Fibroblast of mammary gland (primary cell): ENCODE measurements at places on chromosomes 2 and 18.

GRCh38 chr2:3594493-3595281, at the start of gene COLEC11:
TSS of gene COLEC11 (plus strand) at chr2:3595112. CDS start at chr2:3604341, 9,229 bp downstream.
- no peak for DNase-seq

DNA sequence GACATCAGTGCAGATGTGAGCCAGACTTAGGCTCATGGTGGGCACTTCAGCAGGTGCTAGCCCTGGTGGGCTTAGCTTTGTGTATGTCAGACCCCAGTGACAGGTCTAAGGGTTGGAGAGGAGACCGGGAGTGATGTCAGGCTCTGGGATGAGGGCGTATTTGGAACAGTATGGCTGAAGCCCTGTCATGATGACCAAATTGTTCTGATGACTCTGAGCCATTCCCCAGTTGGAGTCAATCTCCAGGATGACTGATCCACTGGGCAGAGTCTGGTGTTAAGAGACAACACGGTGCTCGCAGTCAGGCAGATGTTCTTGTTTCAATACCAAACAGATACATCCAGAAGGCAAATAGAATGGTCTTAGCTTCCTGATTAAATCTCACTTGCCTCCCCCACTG, 241.5 kb downstream of the SOX11 start:
- no peak for DNase-seq

- no peak for DNase-seq
These were observed 34.1 kb upstream of the METAP1D start for GRCh38 chr2:171965661-171966060.

DNA sequence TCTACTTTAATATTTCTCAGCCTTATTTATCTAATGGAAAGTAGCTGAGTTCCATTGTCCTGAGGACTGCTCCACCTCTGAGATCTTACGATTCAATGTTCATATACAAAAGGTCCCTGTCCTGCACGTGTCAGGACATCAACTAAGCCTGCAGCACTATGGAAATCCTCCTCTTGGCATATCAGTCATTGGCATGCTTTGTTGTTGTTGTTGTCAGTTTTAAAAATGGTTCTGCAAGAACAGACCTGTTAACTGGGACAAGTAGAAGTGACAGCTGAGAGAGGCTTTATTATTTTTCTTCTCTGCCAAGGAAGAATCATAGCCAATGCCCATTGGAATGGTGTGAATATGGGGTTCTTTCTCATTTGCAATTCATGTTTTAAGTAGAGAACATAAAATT, 450.1 kb upstream of the PKDCC start:
- DNase-seq, result no peak

DNA sequence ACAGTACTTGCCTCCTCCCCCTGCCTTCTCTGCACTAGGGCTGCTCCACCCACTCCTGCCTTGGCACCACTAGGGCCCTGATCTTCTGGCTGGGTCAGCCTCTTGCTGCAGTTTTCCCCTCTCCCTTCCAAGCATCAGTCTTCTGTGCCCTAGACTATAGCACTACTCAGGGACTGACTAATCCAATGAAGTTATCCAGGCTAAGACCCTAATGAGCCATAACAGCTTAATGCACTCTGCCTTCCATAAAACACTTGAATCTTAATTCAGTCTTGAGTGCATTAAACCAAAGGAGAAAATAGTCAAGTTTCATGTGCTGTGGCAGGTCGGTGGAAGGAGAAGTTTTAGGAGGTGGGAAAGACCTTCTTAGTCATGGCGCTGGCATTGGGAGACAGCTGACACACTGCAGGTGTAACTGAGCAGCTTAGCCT, 95.7 kb downstream of the BIN1 start:
- DNase-seq, result peak; percentile 59

DNA sequence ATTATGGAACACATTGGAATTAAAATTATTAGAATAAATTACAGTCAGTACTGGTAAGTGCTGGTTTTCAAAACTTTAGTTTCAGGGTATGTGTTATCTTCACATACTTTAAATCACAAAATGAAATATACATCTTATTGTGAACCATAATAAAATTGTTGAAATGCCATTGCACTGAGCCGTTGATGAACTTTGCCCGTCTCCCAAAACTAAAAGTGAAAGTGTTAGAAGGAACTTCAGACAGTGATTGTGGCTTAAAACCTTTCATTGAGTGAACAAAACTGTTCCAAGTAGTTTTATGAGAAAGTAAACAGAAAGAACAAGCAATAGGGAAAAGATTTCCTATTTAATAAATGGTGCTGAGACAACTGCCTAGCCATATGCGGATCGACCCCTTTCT, 811.6 kb downstream of the PLCL1 start:
- no peak for DNase-seq

- DNase-seq, result peak; percentile 17
These were observed 27.9 kb upstream of the SPTBN1 start for GRCh38 chr2:54428108-54428831.

DNA sequence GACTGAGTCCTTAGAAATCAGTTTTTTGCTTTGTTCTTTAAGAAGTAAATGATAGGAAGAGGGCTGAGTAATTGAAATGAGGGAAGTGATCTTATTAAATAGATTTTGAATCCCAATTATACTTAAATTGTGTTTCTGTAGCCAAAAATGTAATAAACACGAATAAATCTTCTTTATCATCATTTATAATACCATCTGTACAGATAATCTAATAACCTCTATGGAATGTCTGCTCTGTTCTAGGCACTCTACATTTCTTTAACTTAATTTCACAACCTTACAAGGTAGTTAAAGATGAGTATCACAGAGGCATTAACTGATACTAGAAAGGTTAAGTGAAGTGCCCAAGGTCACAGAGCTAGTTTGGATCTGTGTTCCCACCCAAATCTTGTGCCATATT, 14.3 kb upstream of the SCN2A start:
- DNase-seq, result no peak

DNA sequence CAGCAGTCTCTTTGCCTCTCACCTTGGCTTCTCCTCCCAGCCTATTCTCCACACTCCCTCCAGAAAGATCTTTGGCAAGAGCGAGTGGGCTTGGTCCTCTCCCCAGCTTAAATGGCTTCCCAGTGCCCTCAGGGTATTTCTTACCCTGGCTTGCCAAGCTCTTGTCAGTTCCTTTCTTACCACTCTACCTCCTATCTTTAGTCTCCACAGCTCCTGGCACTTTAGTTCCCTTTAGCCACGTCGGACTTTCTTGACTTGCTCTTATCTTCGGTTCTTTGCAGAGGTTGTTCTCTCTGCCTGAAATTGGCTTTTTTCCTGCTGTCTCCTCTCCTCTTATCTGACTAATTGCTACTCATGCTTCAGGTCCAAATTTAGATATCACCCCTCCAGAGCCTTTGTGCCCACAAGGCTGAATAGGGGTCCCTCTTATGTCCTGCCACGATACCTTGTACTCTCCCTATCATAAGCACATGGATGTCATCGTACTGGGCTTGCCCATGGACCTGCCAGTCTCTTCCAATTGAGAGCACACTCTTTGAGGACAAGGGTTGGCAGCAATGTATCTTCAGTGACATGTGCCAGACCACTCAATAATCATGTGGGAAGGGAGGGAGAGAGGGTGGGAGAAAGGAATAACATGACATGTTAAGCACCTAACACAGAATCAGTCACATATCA, 131.7 kb upstream of the CTAGE1 start:
- no peak for DNase-seq

GRCh38 chr2:200127848-200128247, 172.5 kb downstream of the MAIP1 start:
- DNase-seq, result peak; percentile 59

- no peak for DNase-seq
These were observed 102.2 kb downstream of the ARHGEF33 start for GRCh38 chr2:38991899-38992298.

DNA sequence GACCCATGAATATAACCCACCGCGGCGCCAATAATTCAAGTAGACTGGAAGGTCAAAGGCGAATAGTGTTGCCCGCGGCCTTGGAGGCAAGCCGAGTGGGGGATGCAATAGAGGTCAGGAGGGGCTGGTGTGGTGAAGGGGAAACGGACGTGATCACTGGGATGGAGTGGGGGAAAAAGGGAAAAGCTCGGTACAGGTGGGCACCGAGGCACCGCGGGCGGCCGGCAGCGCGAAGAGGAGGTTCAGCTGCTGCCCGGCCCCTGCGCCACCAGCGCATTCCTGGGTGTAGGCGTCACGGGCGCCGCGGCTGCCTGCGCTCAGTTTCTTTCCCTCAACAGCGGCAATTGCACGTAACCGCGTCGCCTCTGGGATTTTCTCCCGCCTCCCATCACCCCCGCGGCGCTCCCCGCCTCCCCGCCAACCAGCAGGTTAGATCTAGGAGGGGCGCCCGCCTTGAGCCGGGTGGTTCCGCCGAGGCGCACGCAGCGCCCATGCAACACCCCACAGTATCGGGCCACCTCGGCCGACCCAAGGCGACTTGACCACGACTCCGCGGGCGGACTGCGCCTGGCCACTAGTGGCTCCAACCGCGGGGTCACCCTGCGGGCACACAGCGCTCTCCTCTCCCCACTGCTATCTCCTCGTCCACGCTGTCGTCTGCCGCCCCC, 1.5 kb downstream of the RND3 start:
- peak; percentile 78 for DNase-seq

DNA sequence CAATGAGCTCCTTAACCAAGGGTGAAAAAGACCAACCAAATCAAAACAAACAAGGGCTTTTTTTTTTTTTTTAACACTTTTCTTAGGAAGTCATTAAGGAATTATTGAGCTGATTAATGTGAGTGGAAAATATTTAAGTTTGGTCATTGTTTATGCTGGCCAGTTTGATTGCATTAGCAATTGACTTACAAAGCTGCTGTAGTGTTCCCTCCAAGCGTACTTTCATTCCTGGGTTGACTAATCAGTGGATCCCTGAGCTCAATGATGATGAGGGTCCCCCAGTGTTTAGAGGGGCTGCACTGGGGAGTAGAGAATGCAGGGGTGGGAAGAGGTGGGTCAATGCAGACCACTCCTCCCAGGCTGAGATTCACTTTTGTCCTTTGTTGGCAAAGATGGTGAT, 119.3 kb downstream of the PRKCE start:
- peak; percentile 38 for DNase-seq

DNA sequence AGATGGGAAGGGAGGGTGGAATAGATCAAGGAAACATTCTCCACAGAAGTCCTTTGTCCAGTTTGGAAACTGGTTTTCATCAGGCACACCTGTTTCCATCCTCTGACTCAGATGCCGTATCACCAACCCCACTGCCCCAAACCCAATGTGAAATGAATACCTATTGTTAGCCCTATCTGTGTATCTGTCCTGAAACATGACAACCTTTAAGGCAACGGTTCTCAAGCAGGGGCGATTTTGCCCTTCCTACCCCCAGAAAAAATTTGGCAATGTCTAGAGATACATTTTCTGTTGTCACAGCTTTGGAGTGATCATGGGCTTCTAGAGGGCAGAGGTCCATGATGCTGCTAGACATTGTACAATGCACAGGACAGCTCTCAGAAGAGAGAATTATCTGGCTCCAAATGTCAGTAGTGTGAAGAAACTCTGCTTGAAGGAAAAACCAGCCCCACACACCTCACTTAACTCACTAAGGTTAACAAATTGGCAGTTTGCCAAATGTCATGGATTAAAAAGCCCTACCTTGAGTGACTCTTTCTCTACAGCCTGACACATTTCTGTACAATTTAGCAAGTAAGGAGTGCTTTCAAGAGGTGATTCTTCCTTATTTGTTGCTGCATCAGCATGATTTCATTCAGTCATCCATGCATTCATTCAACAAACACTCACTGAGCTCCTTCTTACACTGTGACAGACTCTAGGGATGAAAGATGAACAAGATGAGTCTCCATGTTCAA, 3.4 kb downstream of the SCTR start:
- DNase-seq, result no peak

DNA sequence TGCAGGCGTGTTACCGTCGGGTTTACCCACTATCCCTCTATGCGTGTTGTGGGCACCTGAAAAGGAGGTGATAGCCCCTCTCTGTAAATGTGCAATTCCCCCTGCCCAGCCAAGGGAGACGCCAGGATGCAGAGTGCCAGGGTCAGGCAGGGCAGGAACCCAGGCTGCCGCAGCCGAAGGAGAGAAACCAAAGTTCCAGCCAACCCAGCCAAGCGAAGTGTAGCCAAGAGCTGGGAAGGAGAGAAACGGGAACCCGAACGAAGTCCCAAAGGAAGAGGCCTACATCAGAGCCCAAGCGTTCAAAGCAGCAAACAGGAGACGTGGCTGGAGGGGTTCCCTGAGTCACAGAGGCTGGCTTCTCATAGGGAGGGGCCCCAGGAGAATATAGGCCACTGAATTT, 24.2 kb upstream of the SPR start:
- no peak for DNase-seq

DNA sequence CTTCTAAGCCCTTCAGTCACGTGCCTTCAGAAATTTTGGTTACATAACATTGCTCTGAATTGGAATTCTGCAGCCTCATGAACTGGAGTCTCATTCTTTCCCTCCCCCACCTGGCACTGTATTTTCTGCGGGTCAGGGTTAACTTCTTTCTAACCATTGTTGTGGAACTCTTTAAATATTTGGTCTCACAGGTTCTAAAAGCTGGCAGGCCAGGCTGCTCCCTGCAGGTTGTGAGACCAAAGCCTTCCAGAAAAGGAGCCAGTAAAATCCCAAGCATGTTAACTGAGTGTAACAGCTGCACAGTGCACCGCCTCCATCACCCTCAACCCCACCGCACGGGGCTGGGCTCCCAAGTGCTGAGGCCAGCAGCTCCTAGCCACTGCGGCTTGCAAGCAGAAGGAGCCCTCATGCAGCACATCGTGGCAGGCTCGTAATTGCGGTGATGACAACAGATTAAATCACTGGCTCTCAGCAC, 174.1 kb upstream of the ALPP start:
- peak; percentile 50 for DNase-seq

DNA sequence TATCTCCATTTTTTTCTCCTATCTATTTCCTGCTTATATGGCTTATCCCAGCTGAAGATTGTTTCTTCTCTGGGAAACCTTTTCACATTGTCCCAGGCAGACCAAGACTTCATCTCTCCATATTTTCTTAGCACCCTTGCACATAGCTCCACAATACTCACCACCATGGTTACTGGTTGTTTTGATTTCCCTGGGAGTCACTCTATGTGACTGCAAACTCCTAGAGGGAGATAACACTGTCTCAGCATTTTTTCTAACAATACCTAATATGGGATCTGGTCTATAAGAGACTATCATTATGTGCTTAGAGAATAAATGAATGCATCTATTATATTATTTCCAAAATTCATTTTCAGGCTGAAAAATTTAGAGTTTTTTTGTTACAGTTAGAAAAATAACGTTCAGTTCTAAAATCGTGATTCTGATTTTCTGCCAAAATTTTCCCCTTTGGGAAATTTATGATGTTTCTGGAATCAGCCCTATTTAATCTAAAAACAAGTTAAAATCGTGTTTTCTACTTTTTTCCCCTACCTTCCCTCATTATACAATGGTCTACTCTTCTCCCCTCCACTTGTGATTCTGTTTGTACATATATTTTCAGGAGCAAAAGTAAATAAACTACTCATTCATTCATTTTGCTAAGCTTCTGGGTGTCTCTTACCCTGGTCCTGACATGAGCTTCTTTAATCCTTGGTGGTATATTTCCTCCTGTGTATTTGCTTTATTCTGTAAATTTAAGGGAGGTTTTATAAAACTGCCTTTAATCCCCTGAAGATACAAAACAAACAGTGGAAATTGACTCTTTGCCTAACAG, 95.4 kb downstream of the HNMT start:
- peak; percentile 20 for DNase-seq

GRCh38 chr2:242052421-242052820, 182.9 kb downstream of the RTP5 start:
- no peak for DNase-seq
